ENCODE measurements at places on chromosomes 2 and 18.

DNA sequence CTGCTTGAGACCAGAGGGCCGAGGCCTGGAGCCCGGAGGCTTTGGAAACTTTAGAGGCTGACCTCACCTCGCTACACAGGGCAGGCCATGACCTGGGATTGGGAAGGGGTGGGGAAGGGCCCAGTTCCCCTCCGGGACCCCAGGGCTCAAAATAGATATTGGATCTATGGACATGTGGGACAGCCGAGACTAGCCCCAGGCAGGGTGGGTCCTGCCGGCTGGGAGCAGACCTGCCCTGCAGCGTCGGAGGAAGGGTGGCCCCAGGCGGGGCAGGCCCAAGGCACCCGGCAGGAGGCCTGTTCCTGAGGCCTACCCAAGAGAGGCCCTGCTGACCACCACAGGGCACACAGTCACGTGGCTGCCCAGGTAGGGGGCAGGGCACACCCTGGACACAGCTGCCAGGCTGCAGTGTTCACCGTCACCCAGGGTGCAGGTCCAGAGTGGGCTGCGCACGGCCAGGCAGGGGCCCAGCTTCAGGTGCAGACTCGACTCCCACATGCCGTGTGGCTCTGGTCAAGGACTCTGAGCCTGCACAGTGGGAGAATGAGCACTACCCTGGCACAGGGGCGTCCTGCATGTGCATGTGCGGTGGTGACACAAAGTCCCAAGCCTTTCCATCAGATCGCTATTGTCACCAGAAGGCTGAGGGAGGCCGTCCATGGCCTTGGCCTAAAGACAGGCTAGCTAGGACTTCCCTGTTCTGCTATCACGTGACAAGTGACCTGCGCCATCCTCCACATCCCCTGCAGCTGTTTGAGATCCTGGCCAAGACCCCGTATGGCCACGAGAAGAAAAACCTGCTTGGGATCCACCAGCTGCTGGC, 13.2 kb downstream of the ANO7 start:
- DNase-seq, result no peak

- DNase-seq, result no peak
These were observed 392.8 kb downstream of the TNS1 start for GRCh38 chr2:217609952-217610351.

DNA sequence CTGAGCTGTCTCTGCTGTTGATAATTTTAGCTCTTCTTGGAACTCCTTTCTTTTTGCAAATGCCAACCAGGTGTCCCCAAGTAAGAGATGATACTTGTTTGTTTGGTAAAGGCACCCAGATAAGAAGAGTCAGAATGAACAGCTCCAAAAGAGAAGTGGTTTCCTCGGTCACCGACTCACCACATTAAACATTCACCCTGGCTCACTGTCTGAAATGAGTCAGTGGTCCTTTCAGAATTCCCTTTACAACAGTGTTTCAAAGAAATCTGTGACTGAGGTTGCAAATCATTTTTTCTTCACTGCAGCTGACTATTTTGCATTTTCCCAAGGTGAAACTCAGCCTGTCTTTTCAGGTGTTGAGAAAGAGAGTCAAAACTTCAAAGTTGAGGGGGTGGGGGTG, 16.2 kb upstream of the CXCR4 start:
- DNase-seq, result peak; percentile 67

GRCh38 chr18:35139517-35139916, 98.3 kb downstream of the MAPRE2 start:
- DNase-seq, result no peak

GRCh38 chr2:227493524-227493923, 21.6 kb downstream of the AGFG1 start:
- no peak for DNase-seq

DNA sequence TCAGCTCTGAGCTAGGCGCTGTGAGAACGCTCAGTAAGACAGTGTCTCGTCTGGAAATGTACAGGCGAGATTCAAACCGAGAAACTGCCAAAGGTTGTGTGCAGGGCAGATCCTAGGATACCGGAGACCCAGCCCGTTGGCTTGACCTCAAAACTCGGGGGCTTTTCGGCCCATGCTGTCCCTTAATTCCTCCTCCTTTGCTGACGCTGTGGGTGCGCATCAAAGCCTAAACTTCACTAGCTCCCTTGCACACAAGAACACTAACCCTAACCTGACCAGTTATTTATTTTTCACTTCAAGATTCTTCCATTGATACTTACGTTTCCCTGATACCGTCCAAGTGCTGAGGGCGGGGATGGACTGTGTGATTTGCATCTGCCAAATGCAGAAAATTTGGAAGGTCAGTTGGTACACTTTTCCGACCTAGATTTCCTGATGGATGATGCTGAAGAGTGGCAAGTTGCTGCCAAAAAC, 1.0 kb upstream of the AAK1 start:
- no peak for DNase-seq

All from OCI-LY7 (cell line).